ENCODE measurements at places on chromosomes 2 and 18.

DNA sequence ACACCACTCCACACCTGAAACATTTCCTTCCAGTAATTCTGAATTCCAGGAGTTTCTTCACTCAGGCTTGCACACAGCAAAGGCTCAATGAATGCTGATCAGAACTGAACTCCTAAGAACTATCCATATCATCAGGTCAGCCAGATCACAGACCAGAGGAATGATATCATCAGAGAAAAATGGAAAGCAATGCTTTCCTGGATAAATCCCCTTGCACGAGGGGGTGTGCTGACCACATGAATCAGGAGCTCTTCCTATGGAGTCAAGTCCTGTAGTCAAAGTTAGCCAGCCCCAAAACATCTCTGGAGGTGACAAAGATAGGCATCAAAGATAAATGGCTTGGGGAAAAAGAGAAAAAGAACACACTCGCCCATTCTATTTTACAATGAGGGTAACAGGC is 83.8 kb upstream of the ACVR2A start:
- no peak for DNase-seq

DNA sequence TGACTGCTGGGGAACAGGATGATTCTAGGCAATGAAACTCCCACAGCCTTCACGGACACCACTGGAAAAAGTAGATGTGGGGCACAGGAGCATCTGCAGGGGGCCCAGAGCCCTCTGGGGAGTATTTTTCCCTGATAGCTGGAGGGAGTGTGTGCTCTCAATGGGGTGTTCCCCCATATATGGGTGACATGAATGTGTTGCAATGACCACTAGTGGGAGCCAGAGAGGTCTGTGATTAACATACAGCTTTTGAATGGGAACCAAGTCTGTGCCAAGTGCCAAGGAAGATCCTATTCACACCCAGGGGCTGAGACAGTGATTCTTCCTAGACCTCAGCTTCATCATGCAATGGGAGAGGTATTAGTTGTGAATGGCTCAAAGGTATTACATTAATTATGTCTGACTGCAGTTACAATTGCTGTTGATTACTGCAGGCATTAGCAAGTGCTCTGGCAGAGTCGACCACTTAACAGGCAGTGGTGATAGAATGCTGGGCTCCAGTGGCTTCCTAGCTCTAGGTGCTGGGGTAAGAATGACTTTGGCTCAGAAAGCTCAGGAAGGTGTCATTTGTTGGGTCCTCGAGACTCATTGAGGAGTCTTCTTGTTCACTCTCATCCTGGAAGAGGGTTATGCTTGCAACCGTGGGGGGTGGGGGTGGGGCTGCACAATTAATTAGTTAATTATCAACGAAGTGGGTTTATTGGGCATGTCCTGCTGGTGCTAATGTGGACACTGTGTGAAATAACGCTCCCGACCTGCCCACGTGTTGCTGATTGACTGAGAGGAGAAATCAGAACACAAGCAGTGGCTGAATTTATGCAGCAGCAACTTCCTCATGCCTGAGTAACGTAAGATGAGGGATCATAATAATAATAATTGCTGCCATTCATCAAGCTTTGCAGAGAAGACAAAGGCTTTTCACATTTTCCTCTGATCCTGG is 194.1 kb downstream of the CLIP4 start:
- DNase-seq: peak; percentile 77

DNA sequence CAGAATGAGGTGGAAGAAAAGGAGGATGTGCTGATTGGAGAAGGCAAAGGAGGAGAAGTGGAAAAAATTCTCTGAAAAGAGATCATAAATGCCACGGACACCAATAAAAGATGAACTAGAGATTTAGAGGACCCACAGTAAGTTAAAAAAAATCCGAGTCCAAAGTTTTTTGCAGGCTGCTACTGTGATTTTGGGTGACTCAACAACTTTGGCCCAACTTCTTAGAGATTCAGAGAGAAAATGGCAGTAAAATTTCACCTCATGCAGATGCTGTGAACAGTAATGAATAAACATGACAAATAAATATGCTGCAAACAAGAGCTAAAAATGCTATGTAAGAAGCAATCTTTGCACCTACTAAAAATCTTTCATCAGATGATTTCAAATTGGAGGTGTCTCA is 176.9 kb upstream of the SESTD1 start:
- DNase-seq: no peak

DNA sequence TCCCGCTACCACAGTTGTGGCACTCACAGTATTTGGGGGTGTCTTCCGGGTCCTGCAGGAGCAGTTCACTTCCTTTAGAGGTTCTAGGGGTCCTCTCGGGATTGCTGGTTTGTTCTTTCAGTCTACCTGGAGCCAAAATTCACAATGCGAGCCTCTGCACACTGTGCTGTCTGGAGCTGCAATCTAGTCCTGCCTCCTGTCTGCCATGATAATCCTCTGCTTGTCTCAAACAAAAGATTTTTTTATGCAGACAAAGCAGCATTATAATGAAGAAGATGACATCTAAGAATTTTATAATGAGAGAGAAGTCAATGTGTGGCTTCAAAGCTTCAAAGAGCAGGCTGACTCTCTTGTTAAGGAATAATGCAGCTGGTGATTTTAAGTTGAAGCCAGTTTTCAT is 975.1 kb upstream of the GYPC start:
- DNase-seq: no peak

GRCh38 chr18:12059334-12060181 is 34.1 kb upstream of the ANKRD62 start:
- no peak for DNase-seq
